Stimulated activated CD4-positive, alpha-beta T cell treated with anti-CD3 and anti-CD28 coated beads, Interleukin-4, amount 100 ng/mL, for 24 hours (primary cell): ENCODE measurements at places on chromosomes 12 and 14.

- no peak for DNase-seq
Observed at GRCh38 chr12:116620124-116620491, 60.9 kb downstream of the MAP1LC3B2 start.

DNA sequence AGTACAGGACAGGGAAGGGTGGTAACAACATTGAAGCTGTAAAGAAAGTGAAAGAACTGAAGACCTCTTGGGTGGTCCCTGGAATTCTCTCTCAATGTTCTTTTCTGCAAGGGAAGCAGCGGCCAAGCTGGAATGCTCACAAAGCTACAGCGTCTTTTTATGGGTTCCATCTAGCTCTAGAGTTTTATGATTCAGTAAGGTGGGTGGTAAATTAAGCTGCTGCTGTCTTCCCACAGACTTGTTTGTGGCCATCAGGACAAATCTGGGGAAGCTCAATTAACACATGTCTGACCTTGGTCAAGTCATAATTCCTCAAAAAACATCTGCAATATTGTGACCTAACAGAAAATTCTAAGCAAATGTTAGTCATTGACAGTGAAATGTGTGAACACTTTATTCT, 139.1 kb downstream of the MED13L start:
- DNase-seq: no peak

DNA sequence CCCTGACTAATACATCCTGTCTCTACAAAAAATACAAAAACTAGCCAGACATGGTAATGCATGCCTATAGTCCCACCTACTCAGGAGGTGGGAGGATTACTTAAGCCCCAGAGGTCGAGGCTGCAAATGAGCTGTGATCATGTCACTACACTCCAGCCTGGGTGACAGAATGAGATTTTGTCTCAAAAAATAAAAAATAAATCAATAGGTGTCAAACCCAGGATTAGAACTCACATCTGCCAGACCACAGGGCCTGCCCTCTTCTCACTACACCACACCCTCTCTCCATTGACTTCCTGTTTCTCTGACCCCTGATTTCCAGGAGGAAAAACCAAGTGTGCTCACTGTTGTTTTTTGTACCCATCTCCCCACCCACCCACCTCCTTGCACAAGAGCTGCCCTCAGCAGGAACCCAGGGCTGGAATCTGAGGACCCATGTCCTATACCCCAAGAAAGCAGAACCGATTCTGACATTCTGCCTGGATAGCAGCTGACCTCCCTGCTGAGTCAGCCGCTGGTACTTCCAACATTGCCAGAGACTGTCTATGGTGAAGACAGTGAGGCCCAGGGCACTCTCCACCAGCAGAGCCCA, 6.2 kb downstream of the CMKLR1 start:
- DNase-seq: no peak

DNA sequence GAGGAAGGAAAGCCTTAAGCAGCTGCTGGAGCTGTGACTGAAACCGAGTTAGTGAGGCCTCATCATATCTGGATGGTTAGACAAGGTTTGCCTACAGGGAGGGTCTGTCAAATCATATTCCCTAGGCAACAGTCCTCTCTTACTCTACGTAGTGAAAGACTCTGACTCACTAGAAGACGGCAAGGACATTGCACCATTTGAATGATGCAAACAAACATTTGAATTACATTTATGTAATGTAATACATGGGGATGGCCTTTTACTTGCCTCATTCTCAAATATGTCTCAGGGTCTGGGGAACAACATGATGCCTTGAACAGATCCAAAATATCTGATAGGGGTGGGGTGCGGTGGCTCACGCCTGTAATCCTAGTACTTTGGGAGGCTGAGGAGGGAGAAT, 29.8 kb upstream of the STRAP start:
- DNase-seq: no peak
